Activated CD4-positive, alpha-beta T cell treated with anti-CD3 and anti-CD28 coated beads, Interleukin-2, amount 10 ng/mL, durations not matched to agents 7 days and 5 days (primary cell): ENCODE measurements at places on chromosomes 3 and 15. TPM values are rescaled to one million over a fixed set of nuclear protein-coding genes. Genes with fewer than 3 reads are reported as not detected.

- no peak for DNase-seq
- H3K4me3 ChIP-seq, result no peak overlapping the region
- H3K27ac ChIP-seq, result no peak overlapping the region
- H3K36me3 ChIP-seq, result peaks cover 10% of the 10 kb centered on the region
- H3K27me3 ChIP-seq, result no peaks in the 10 kb centered on the region
Measured at GRCh38 chr3:132625613-132626012, 28.5 kb downstream of the ACKR4 start.

GRCh38 chr15:66498501-66499386 lies 1.2 kb upstream of the SNAPC5 start:
- peaks cover 76% of the 10 kb centered on the region for H3K4me1 ChIP-seq
- DNase-seq, result peak; percentile 37
- peak overlapping the region; percentile 96 for H3K27ac ChIP-seq
- H3K27me3 ChIP-seq, result no peaks in the 10 kb centered on the region
- peaks cover 84% of the 10 kb centered on the region for H3K36me3 ChIP-seq

DNA sequence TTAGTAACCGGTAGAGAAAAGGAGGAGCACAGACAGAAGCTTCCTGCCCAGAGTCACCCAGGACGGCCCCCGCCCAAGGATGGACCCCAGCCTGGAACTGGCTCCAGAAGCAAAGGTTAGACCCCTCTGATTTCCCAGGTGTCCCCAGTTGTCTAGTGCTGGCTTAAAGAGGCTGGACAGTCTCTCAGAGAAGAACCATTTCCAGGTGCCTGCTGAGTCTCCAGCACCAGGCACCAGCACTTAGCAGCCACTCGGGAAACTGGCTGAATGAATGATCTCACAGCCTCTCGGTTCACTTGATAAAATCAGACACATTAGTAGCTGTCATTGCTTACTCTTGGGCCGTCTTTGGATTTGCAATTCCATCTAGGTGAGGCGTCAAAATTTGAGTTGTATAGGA lies 139.7 kb upstream of the HES1 start:
- no peak for DNase-seq
- H3K4me1 ChIP-seq, result peaks cover 2% of the 10 kb centered on the region
- peaks cover 23% of the 10 kb centered on the region for H3K27me3 ChIP-seq
- no peak overlapping the region for H3K27ac ChIP-seq
- no peak overlapping the region for H3K4me3 ChIP-seq

- DNase-seq, result no peak
- H3K4me1 ChIP-seq, result no peaks in the 10 kb centered on the region
Measured at GRCh38 chr15:66129586-66129985, 124.0 kb downstream of the MEGF11 start.

The CFAP91 gene
- not detected for total RNA-seq

The SHF gene
- total RNA-seq, result 0.79 TPM

The GOLGA6D gene
- total RNA-seq, result not detected

DNA sequence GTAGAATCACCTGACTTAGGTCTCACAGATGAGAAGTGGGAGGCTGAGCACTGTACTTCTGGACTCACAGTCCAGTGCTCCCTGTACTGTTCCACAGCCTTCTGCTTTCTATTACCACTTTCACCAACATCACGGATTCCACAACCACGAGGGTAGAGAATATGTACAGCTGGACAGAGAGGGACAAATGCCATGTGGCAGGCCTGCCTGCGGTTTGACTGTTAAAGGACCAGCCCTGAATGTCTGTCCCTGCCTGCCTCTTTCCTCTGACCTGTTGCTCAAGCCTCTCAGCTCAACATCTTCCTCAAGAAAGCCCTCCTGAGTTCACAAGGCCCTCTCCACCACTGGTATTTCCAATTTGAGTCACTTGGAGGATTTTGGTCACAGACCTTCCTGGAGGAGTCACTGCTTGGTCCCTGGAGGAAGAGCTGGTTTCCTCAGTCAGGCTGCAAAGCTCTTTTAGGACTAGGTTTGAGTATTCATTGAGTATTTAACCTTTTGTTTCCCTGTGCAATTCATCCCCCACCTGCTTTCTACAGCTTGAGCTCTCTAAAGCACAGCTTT lies 49.1 kb downstream of the RAB11A start:
- no peaks in the 10 kb centered on the region for H3K36me3 ChIP-seq
- H3K4me1 ChIP-seq, result peaks cover 15% of the 10 kb centered on the region
- no peaks in the 10 kb centered on the region for H3K27me3 ChIP-seq
- H3K27ac ChIP-seq, result no peak overlapping the region
- H3K4me3 ChIP-seq, result no peak overlapping the region

The TMCO5A gene
- total RNA-seq, result not detected

GRCh38 chr15:99963976-99964375 lies 230.7 kb upstream of the LYSMD4 start:
- H3K4me1 ChIP-seq, result no peaks in the 10 kb centered on the region
- no peaks in the 10 kb centered on the region for H3K36me3 ChIP-seq
- no peak overlapping the region for H3K4me3 ChIP-seq
- no peak overlapping the region for H3K27ac ChIP-seq
- peaks cover 3% of the 10 kb centered on the region for H3K27me3 ChIP-seq

GRCh38 chr15:48624700-48625099 lies 20.8 kb downstream of the FBN1 start:
- H3K27me3 ChIP-seq, result no peaks in the 10 kb centered on the region
- no peaks in the 10 kb centered on the region for H3K36me3 ChIP-seq
- H3K4me1 ChIP-seq, result no peaks in the 10 kb centered on the region
- DNase-seq, result no peak
- no peak overlapping the region for H3K4me3 ChIP-seq

DNA sequence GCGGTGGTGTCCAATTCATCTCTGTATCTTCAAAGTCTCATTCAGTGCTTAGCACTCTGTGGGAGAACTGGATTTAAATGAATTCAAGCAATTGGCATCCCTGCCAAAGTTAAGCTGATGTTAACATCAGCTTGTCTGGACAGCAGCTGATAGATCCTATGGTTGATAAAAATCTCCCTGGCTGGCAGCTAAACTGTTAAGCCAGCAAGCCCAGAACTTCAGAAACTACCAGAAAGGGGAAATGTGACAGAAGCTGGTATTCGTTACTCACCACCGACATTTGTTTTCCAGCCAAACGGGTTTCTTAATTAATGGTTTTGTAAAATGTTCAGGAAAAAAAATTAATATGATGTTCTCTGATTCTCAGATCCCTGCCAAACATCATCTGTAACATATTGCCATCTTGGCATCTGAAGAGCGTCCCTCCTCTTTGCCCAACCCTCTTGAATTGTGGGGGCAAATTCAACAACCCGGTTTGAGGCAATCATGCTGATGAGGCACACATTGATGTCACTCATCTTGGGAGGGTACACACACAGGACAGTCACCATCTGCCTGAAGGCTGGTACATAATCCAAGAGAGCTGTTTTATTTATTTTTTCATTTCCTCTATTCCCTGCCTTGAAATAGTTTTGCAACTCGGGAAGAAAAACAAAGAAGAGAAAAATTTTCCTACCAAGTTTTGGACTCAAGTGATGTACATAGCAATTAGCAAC lies 76.3 kb upstream of the ABHD17C start:
- no peak overlapping the region for H3K4me3 ChIP-seq
- no peak for DNase-seq
- H3K4me1 ChIP-seq, result no peaks in the 10 kb centered on the region
- H3K27me3 ChIP-seq, result peaks cover 20% of the 10 kb centered on the region

DNA sequence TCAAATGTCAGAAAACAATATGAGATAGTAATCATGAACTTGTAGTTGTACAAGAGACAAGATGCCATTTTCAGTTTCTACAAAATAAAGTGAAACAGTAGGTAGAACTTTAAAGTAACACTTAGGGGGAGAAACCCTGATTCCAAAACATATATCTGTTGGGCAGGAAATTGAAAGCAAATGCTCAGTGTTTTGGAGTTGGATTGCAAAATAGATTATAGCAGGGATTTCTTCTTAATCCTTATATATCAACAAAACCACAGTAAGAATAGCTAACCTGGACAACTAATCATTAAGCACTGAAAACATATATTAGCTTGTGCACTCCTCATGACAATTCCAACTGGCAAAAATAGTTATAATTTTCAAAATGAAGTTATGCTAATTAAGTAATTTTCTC lies 46.9 kb downstream of the COMMD2 start:
- peaks cover 2% of the 10 kb centered on the region for H3K36me3 ChIP-seq
- no peak overlapping the region for H3K4me3 ChIP-seq
- no peak for DNase-seq
- peaks cover 2% of the 10 kb centered on the region for H3K27me3 ChIP-seq
- peaks cover 10% of the 10 kb centered on the region for H3K4me1 ChIP-seq

DNA sequence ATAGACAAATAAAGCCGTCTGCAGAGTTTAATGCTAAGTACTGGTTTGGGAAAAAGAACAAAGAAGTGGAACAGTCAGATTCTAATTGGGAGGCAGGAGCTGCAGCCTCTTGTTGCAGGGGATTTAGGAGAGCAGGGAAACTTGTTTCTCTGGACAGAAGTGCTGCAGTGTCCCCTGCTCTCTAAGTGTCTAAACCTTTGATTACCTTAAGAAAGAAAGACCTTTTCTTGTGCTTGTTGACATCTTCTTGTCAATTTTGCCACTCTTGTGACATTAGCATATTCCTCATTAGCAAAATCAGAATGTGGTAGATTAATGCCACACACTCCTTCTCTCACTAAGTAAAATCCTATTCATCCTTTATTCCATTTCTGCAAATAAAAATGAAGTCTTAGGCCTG lies 38.8 kb downstream of the TRAT1 start:
- no peak for DNase-seq
- no peak overlapping the region for H3K27ac ChIP-seq
- no peak overlapping the region for H3K4me3 ChIP-seq
- no peaks in the 10 kb centered on the region for H3K27me3 ChIP-seq

DNA sequence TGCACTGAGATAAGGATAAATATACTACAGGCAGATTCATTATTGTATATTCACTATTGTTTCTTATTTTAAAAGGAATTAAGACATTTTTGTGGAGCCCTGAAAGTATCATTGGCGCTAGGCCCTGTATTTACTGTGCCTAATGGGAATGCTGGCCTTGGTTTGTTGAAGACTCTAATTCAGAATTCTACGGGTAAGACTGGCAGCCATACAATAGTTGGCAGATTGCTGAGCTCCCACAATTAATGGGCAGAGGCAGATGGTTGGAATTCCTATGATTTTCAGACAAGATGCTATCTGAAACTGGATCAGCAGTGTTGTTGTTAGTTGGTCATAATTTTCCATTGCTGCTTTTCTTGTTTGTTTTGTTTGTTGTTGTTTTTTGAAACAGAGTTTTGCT lies 14.7 kb downstream of the PGBD4 start:
- H3K27ac ChIP-seq, result no peak overlapping the region
- no peaks in the 10 kb centered on the region for H3K36me3 ChIP-seq
- peaks cover 14% of the 10 kb centered on the region for H3K27me3 ChIP-seq
- no peaks in the 10 kb centered on the region for H3K4me1 ChIP-seq

DNA sequence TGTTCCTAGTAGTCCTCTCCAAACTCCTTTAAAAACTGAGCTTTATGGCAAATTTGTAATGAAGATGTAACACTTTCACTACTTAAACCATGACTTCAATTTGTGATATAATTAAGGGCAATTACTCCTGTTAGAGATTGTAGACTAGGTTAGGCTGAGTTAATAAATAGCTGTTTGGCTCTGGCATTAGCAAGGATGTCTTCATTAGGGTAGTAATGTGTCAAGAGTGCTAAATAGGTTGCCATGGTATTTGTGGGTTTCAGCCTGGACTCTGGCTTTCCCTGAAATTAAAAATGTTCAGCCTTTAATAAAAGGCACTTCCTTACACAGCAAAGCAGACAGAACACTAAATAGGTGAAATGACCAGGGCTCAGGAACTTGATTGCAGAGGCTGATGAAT lies 71.9 kb downstream of the GHSR start:
- H3K36me3 ChIP-seq, result peaks cover 23% of the 10 kb centered on the region
- DNase-seq, result no peak
- no peaks in the 10 kb centered on the region for H3K4me1 ChIP-seq
- no peak overlapping the region for H3K27ac ChIP-seq
- no peaks in the 10 kb centered on the region for H3K27me3 ChIP-seq

The SPSB4 gene
- not detected for total RNA-seq

The MYO9A gene
- 24.1 TPM for total RNA-seq

- DNase-seq, result no peak
- no peak within 1 kb of the TSS for H3K27ac ChIP-seq
- H3K36me3 ChIP-seq, result no peaks in the 10 kb centered on the region
- peaks cover 55% of the 10 kb centered on the region for H3K27me3 ChIP-seq
Measured at GRCh38 chr15:73368301-73369136, at the start of gene HCN4. Gene HCN4 (minus strand): TSS chr15:73368958. CDS start chr15:73368270, 688 bp downstream.

DNA sequence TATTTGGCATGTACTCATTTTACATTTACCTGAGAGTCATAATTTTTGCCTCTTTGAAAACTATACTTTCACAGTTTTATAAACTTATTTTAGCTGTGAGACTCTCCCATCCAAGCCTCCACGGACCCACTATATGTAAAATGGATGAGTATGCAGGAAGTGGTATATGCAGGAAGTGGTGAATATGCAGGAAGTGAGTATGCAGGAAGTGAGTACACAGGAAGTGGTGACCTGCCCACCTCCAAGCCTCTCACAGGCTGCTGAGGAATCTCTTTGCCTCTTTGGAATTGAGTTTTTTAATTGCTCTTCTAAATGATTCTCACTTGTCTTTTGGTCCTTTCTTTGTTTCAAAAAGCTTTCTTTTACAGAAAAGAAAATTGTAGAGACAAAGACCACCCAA lies 85.2 kb downstream of the KBTBD8 start:
- peak; percentile 64 for DNase-seq
- peaks cover 29% of the 10 kb centered on the region for H3K36me3 ChIP-seq
- peak overlapping the region; percentile 92 for H3K27ac ChIP-seq
- peaks cover 21% of the 10 kb centered on the region for H3K4me1 ChIP-seq
- H3K27me3 ChIP-seq, result peaks cover 17% of the 10 kb centered on the region
- H3K4me3 ChIP-seq, result peak overlapping the region; percentile 45

The CCR8 gene
- 0.74 TPM for total RNA-seq

DNA sequence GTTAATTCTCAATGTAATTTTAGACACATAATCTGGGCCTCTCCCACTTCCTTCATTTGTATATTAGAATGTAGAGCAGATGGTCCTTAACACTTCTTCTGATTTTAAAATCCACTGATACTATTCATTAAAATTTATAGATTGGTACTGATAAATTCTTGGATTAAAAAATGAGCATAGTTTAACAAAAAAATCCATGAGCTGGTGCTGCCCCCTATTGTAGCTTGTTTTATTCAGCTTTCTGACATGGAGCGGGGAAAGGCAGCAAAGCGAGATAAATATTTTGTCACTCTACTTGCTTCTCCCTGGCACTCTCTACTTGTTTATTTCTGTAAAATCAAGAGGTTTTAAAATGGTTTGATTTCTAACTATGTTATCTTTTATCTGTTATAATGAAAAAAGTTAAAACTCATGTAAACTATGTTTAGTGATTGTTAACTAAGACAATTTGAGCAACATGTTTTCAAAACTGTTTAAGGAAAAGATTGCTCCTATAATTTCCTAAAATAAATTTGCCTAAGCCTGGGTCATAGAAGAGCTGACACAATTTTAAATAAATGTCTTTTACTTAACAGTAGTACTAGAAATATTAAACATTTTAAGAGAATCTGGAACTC lies 26.5 kb upstream of the PLOD2 start:
- H3K4me1 ChIP-seq, result no peaks in the 10 kb centered on the region
- H3K36me3 ChIP-seq, result no peaks in the 10 kb centered on the region
- H3K27me3 ChIP-seq, result peaks cover 6% of the 10 kb centered on the region
- no peak overlapping the region for H3K27ac ChIP-seq
- H3K4me3 ChIP-seq, result no peak overlapping the region
